Chondrocyte (in vitro differentiated cells): ENCODE measurements at places on chromosomes 5 and 9.

GRCh38 chr5:15248731-15249130 is 251.2 kb upstream of the FBXL7 start:
- no peak for DNase-seq

DNA sequence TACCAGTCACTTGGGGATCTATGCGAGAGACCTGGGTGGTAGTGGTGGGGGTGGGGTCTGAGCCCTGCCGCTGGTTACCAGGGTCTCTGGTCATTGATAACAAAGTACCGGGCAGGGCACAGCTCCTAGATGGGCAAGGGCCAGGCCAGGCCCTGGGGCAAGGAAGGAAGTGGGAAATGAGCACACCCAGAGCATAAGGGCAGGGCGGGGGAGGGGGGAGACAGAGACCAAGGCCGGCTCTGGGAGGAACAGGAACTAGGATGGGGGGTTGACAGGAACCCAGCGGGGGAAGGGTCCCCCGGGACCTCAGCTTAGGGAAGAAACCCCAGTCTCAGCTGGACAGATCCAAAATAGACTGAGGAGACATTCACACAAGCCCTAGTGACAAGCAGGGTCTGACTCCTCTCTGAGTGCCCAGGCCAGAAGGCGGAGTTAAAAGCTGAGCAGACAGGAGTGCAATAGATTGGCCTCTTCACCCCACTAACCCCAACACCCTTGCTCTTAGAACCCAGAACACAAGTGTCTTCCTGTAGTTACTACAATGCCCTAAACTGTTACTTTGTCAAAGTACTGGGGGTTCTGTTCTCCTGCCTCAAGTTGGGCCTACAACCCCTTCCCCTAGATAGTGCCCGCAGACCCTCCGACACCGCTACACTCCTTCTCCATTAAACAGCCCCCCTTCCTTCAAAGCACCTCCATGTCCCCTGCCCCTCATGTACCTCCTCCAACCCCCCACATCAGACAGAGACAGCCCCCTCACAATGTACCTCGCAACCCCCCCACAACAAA is 628 bp downstream of the ATOSB start:
- DNase-seq = no peak

- no peak for DNase-seq
Observed at GRCh38 chr9:95381221-95381620, 63.7 kb upstream of the FANCC start.

- DNase-seq = no peak
Observed at GRCh38 chr9:107481035-107481434, 8.5 kb downstream of the KLF4 start.

DNA sequence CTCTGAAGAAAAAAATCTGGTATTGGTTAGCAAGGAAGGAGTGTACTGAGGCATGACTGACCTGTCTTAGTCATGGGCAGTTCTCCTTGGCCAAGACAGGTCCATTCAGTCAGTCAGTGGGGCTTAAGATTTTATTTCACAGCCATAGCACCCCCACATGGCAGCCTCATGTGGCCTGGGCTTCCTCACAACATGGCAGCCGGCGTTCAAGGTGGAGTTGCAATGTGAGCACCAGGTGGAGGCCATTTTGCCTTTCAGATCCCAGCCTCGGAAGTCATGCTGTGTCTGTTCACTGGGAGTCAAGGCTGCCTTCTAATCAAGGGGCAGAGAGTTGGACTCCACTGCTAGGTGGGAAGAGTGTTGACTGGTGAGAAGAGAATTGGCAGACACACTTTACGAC is 10.3 kb upstream of the CARD19 start:
- DNase-seq = peak; percentile 41

- no peak for DNase-seq
Observed at GRCh38 chr5:55903121-55903701, 52.1 kb downstream of the IL31RA start.

GRCh38 chr9:115941561-115942315 is 211.9 kb upstream of the PAPPA start:
- DNase-seq = no peak

DNA sequence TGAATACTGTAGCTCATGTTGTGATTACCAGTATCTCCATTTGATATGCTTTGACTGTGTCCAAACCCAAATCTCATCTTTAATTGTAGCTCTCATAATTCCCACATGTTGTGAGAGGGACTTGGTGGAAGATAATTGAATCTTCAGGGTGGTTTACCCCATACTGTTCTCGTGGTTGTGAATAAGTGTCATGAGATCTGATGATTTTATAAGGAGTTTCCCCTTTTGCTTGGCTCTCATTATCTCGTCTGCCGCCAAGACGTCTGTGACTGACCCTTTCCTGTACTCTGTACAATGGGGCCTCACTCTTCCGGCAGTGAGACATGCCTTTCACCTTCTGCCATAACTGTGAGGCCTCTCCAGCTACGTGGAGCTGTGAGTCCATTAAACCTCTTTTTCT is 59.3 kb downstream of the TRIO start:
- DNase-seq = no peak

- no peak for DNase-seq
Observed at GRCh38 chr5:160268121-160268520, 38.8 kb downstream of the FABP6 start.

- DNase-seq = no peak
Observed at GRCh38 chr5:81556809-81557208, 162.9 kb upstream of the ACOT12 start.

- DNase-seq = no peak
Observed at GRCh38 chr5:25568989-25569625, 924.3 kb upstream of the CDH10 start.

DNA sequence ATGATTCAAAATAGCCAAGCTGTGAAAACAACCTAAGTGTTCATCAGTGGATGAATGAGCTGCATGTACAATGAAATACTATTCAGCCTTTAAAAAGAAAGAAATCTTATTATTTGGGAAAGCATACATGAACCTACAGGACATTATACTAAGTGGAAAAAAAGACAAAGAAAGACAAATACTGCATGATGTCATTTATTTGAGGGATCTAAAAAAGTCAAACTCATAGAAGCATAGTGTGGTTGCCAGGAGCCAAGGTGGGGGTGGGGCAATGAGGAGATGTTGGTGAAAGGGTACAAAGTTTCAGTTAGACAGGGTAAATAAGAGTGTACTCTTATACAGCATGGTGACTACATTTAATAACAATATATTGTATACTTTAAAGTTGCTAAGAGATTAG is 261.5 kb downstream of the PARP8 start:
- DNase-seq = no peak

DNA sequence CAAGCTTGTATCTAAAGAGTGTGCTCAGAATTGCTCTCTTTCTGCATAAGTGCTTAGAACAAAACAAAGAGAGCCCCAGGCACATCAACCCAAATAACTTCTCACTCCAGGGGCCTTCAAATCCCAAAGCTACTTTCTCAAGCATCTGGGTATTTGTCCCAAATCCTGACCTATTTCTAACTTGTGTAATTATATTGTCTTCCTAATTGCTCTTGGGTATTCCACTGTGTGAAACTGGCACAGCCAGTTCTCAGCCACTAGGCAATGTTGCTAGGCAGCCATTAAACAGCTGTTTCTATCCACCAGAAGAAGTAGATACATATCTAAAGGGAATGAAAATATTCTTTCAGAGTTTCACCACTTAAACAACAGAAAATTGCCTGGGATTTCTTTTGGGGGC is 198.8 kb downstream of the PRELID2 start:
- DNase-seq = no peak

- no peak for DNase-seq
Observed at GRCh38 chr5:140488914-140489313, 58.5 kb upstream of the EIF4EBP3 start.

- no peak for DNase-seq
Observed at GRCh38 chr5:68685863-68686262, 408.0 kb upstream of the SLC30A5 start.

DNA sequence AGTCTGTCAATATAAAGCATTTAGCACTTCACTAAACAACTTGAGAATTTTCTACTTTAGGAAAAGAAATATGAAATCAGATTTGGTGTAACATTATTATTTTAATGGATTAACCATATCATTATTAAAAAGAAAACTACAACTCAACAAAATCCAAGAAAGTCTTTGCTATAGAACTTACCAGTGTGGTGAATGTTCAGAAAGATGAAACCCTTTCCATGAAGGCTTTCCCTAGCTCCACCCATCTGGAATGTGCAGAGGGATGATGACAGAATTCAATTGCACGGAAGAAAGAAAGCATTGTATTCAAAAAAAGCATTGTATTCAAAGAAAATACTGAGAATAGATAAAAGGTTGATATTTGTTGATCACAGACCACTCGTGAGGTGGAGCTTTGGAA is 328.6 kb upstream of the NUDT12 start:
- DNase-seq = no peak

DNA sequence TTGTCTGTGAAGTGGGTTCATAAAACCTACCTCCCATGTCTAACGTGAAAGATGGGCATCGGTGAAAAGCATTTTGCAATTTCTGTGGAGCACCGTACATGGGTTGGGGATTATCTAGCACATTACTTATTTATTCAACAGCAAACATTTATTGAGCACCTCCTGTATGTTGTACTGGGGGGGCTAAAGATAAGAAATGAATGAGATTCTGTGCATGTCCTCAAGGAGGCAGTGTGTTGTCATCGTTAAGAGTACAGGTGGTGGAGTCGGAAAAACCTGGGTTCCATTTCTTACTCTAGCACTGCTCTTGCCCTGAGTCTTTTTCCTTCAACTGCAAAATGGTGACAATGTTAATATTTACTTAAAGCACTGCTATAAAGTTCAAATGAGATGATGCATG is 30.4 kb upstream of the DENND1A start:
- no peak for DNase-seq

GRCh38 chr5:26482076-26482809 is 556.1 kb downstream of the CDH9 start:
- DNase-seq = no peak

DNA sequence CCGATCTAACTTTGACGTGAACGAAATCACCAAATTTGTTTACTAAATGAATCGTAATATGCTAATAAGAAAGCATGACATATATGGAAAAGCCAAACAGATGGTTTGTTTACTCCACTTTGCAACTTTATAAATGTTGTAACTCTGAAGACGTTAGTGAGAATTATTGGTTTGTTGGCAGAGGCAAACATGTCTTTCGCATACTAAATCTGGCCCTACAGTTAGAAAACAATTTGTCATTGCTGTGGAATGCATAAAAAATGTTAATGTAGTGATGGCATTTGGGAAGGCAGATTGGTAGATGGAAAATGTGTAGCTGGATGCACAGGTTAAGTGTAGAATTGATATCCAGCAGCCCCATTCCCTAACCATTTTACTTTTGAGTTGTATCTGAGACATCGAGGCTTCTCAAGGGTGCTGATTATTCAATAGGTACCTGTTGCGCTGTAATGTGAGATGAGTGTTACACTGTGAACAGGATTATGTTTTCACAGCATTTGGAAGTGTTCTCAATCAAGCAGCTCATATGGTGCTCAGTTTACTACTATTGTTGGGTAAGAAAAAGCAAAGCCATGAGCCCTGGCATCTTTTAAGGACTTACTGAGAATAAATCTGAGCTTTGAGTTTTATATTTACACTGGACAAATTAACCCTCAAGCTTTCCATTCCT is 444.8 kb downstream of the BNC2 start:
- DNase-seq = no peak

- DNase-seq = no peak
Observed at GRCh38 chr9:5514617-5515260, 4.4 kb downstream of the PDCD1LG2 start.

GRCh38 chr5:108084105-108084504 is 297.8 kb downstream of the FBXL17 start:
- DNase-seq = no peak

DNA sequence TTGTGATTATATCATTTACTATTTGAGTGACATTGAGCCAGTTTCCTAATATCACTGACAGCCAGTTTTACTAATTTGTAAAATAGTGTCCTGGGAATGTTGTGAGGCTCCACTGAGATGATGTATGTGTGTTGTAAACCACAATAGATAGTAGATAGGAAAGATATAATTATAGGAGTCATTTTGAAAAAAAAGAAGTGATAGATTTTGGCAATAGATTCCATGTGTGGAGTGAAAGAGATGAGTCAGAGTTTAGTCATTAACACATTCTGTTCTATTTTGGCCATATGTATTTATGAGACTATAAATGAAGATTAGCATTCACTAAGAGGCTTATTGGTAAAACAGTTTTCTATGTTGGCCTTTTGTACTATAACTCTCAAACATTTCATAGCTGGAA is 388.2 kb downstream of the FAM170A start:
- no peak for DNase-seq

DNA sequence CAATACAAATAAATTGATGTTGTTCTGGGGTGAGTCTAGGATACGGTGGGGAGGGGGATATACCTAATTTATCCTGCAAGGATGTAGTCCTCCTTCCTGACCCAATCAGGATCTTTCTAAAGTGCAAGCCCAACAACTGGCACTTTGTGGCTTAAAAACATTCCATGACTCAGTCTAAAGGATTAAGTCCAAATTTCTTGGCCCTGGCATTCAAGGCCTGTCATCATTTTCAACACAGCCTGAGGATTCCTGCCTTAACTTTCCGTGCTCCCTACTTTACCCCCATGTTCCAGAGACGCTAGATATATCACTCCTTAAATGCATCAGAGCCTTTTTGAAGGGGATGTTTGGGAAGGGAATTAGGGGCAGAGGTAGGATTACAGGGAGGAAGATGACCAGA is 1.0 kb downstream of the FAM221B start:
- no peak for DNase-seq

- no peak for DNase-seq
Observed at GRCh38 chr5:131611064-131611381, 24.0 kb downstream of the RAPGEF6 start.

GRCh38 chr5:164326219-164326618 is 820.8 kb downstream of the MAT2B start:
- no peak for DNase-seq

DNA sequence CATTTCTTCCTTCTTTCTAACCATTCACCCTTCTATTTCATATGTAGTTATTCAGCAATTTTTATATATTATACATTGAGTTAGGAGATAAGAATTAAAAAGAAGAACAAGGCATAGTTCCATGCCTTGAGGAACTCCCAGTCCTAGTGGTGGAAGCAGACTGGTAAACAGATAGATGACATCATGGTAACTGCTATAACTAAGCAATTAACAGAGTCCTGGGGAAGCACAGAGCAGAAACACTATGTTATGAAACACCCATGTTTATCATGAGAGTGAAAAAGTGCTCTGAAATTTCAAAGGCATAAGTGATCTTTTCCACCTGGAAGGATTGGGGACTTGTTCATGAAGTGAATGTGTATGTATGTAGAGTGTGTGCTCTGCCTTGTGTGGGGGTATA is 14.6 kb downstream of the PAPPA start:
- no peak for DNase-seq

DNA sequence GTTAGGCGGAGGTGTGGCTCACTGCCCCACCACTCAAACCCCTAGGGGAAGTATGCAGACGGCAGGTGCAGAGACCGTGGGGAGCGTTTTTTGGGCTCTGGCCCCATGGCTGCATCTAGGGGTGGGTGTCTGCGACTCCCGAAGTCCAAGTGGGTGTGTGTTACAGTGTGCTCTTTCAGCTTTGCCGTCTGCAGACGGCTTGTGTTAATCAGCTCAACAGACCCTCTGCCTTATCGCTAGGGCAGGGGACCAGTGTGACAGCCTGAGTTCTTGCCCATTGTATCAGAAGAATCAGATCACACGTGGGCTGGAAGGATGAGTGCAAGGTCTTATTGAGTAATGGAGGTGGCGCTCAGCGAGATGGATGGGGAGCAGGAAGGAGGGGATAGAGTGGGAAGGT is 162.8 kb downstream of the ENC1 start:
- no peak for DNase-seq
